Posterior cingulate gyrus (tissue), 11 donors: ENCODE measurements at places on chromosomes 4 and X.

- DNase-seq: no peak
These were observed 41.0 kb downstream of the TFDP3 start for GRCh38 chrX:133177202-133177601.

DNA sequence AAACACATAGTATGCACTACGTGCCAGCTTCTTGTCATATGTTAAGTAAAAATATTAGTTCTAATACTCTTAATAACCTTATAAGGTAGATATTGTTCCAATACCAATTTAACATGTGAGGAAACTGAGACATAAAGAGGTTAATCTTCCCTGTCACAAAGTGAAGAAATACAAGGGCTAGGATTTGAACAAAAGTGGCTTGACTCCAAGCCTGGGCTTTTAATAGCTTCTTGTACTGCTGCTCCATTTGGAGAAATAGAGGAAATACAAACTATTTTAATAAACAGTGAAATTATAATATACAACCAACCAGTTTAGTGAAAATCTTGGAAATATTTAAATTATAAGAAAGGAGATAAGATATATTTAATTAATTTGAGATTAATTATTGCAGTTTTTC lies 33.2 kb downstream of the TLL1 start:
- DNase-seq: no peak

DNA sequence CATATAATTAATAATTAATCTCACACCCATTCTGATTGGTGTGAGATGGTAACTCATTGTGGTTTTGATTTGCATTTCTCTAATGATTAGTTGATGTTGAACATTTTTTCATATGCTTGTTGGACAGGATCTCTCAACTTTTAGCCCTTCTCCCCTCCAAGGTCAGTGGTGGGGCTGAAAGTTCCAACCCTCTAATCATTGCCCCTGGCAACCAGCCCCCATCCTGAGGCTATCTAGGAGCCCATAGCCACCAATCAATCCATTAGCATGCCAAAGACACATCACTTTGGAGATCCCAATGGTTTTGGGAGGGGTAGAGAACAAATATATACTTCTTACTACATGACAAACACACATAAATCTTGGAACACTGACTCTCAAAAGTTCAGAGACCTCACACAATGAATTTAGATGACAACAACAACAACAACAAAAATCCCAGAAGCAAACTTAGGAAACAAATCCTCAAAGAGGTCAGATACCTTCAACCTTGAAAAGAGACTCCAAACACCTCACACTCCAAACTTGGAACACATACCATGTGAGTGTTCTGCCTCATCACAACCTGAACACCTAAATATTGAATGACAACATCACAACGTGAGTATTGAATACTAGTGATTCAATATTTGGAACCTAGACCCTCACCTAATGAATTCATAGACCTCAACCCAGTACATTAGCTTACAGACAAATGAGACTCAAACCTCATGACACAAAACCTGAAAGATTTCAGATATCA lies 19.0 kb upstream of the PAGE4 start:
- DNase-seq: no peak

- DNase-seq: no peak
These were observed 178.1 kb downstream of the MAML3 start for GRCh38 chr4:139975830-139976272.

- DNase-seq: no peak
These were observed 9.0 kb downstream of the EIF1AX start for GRCh38 chrX:20132666-20133065.

- no peak for DNase-seq
These were observed 39.7 kb upstream of the OGT start for GRCh38 chrX:71493111-71493613.

DNA sequence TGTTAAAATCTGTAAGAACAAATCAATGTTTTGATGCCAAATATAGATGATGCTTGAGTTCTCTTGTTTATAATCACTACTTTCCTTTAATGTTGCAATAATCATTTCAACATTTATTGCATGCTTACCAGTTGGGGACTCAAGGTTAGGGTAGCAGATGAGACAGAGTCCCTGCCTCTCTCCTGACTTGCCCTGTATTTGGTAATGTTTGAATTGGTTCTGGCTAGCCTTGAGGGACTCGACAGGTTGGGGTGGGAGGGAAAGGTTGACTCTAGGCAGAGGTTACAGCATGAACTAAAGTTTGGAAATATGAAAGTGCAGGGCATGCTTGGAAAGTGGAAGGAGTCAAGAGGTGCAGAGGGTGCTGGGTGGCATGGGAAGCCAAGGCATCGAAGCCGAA lies 2.0 kb downstream of the SEC24B start:
- DNase-seq: no peak

- DNase-seq: no peak
These were observed 30.7 kb downstream of the SRPX2 start for GRCh38 chrX:100674705-100675104.

DNA sequence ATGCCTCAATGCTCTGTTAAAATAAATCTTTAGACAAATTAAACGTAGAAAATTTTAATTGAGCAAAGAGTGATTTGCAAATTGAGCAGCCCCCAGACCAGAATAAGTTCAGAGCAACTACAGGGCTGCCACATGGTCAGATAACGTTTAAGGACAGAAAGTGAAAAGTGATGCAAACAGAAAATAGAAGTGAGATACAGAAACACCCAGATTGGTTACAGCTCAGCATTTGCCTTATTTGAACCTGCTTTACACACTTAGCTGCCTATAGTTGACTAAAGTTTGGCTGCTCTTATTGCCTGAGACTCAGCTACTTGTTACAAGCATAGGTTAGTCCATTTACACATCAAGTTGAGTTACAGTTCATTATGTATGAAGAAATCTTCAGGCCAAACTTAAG lies 1800.8 kb upstream of the PCDH10 start:
- DNase-seq: no peak

DNA sequence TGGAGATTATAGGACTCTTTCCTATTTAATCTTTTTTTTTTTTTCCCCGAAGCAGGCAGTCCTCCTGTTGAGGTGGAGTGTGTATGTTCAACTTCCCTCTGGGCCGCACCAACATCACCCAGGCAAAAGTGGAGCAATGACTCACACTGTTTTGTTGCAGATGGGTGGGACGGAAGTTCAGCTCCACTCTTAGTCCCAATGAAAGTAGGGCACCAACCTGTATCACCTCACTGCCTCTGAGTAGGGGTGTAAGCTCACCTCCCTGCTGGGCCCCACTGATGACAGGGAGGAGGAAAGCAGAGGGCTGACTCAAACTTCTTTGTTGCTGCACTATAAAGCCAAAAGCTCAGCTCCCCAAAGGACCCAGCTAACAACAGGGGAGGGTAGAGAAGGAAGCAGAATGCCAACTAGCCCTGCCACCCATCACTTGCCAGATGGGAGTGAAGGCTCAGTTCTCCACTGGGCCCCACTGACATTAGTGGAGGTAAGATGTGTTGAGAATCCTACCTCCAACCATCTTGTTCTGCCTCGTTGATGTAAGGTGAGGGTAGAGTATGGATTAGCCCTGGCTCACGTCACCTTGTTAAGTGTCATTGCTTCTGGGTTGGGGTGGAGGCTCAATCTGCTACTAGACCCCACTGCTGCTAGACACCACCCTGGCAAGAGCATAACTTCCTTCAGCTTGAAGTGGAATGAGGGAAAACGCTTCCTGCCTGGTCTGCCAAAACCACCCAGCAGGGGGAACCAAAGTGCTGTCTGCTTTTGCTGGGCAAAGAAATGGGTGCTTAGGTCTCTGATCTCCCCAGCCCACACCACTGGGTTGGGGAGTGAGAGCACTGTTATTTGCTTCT lies 14.1 kb downstream of the RPS6KA3 start:
- peak; percentile 12 for DNase-seq

DNA sequence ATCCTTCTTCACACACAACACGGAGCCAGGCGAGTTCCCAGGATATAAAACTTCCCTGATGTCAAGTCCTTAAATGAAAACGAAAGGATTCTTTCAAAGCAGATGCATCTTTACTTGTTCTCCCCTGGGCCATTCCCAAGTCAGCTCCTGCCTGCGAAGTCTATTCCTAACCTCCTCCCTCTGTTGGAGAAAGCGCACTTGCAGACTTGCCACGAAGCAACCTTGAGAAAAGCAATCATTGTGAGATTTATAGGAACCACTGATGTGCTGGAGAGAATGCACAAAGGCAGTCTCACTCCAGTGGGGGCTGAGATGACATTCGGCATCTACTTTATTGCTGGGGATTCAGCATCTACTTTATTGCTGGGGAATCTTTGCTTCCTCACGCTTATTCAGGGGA lies 155.7 kb downstream of the NSUN7 start:
- no peak for DNase-seq

DNA sequence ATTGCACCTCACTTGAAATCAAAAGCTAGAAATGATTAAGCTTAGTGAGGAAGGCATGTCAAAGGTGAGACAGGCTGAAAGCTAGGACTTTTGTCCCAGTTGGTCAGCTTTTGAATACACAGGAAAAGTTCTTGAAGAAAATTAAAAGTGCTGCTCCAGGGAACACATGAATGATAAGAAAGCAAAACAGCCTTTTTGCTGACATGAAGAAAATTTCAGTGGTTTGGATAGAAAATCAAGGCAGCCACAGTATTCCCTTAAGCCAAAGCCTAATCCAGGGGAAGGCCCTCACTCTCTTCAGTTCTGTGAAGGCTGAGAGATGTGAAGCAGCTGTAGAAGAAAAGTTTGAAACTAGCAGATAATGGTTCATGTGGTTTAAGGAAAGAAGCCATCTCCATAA lies 150.8 kb downstream of the ADGRL3 start:
- no peak for DNase-seq

DNA sequence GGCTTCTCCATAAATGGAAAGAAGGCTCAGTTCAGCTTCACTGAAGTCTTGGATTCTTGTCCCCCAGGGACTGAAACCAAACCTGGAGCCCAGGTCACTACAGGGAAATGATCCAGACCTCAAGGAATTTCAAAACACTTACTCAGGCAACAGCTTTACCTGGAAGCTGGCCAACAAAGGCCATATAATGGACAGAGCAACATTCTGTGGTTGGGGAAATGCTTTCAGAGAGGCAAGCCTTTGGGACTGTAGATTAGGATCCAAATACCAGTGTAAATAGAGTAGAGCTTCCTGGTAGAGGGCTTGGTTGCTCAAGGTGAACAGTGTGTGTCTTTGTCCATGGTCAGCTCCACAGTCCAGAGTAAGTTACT lies 57.0 kb upstream of the PROM1 start:
- DNase-seq: no peak

- no peak for DNase-seq
These were observed 6.0 kb upstream of the SH3TC1 start for GRCh38 chr4:8192748-8193738.

GRCh38 chr4:87732033-87732765 lies 67.2 kb upstream of the IBSP start:
- DNase-seq: no peak

DNA sequence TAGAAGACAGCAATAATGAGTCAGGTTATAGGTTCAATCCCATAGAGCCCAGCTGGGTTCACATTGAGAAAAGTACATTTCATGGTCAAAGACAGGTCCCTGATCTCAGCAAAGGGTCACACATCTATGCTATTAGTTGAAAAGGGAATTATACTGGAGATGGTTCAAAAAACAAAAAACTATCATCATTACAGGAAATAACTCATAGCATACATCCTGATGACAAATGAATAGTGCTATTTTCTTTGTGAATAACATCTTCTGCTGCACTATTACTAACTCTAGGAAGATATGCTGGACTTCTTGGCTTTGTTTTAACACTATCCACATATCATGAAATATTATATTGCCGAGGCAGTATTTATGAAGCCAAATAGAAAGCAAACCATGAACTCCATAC lies 202.5 kb upstream of the MAB21L2 start:
- DNase-seq: no peak

- DNase-seq: no peak
These were observed 16.3 kb downstream of the SYNPO2 start for GRCh38 chr4:118904935-118905334.

- no peak for DNase-seq
These were observed 7.5 kb downstream of the POLR2B start for GRCh38 chr4:56986192-56986591.
